ENCODE measurements at places on chromosomes 2 and 18.

- DNase-seq = no peak
Measured at GRCh38 chr2:217856159-217856558, 146.6 kb downstream of the TNS1 start.

- no peak for DNase-seq
Measured at GRCh38 chr2:31125918-31126695, 12.1 kb downstream of the GALNT14 start.

DNA sequence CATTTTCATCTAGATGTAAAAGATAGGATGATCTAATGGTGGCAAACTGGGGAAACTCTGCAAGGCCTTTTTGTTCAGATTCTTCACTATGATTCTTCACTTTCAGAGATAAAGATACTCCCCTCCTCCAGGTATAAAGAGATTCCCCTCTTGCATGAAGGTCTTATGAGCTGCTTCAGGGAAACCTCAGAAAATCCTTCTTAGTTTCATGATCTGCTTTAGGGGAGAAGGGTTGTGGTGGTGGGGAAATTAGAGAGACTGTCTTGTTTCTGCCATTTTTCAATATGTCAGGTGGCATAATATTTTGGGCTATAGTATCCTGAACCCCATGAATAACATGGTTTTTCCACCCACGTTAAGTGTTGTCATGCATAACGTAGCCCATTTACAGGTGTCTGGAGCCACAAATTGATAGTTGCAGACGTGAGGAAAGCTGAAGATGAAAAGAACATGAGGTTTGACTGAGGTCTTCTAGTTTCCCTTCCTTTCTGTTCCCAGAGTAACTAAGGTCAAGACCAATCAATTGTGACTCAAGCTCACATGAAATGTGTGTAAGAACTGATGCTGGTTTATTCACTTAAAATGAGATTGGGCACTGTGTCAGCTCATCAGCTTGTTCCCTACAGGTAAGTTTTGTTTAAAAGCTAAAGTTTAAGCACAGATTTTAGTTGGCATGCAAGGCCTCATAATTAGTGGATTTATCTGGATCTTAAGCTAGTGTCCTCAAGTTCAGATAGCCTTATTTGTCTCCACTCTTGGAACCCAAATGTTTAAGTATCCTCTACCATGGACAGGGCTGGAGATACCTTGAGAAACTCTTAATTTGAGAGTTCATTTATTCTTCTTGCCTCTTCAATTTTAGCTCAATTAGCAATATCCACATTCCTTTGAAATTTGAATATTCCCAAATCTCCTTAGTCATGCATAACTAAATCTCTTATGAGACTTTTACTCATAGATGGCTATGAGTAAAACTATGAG is 304.5 kb upstream of the FANCL start:
- DNase-seq = no peak

- no peak for DNase-seq
Measured at GRCh38 chr2:150041722-150042425, 445.6 kb downstream of the RND3 start.
